ENCODE measurements at places on chromosomes 1 and 21. TPM values are rescaled to one million over a fixed set of nuclear protein-coding genes. Genes with fewer than 3 reads are reported as not detected.

The RNU1-2 gene
- not detected for total RNA-seq

The GABPA gene
- 19.6 TPM for total RNA-seq

The SPTA1 gene
- total RNA-seq: not detected

The OR2T3 gene
- total RNA-seq: not detected

The POTED gene
- total RNA-seq: not detected

The PDIK1L gene
- 4.8 TPM for total RNA-seq

The EPHA10 gene
- total RNA-seq: under 0.01 TPM

The UQCRHL gene
- 1.9 TPM for total RNA-seq

The C8A gene
- not detected for total RNA-seq
